ENCODE measurements at places on chromosomes 12 and 14.
A peak's percentile ranks its signal among the peaks of the same experiment; 100 is the strongest.

- DNase-seq = peak; percentile 31
These were observed 341.0 kb upstream of the TMEM132C start for GRCh38 chr12:127925971-127926370.

DNA sequence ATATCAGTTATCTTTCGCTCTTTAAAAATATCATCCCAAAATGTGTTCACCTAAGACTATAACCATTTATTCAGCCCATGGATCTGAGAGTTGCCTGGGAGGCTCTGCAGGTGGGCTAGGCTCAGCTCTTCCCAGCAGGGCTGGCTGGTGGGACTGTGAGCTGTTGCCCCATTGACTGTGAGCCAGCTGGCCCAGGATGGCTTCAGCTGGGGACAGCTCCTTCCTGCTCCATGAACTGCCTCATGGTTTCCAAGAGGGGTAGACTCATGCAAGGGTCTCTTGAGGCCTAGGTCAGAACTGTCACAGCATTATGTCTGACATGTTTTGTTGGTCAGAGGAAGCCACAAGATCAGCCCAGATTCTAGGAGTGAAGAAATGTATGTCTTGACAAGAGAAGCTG lies 114.1 kb upstream of the E2F7 start:
- no peak for DNase-seq

GRCh38 chr12:11648514-11649412 lies 711 bp upstream of the ETV6 start:
- DNase-seq = peak; percentile 66

DNA sequence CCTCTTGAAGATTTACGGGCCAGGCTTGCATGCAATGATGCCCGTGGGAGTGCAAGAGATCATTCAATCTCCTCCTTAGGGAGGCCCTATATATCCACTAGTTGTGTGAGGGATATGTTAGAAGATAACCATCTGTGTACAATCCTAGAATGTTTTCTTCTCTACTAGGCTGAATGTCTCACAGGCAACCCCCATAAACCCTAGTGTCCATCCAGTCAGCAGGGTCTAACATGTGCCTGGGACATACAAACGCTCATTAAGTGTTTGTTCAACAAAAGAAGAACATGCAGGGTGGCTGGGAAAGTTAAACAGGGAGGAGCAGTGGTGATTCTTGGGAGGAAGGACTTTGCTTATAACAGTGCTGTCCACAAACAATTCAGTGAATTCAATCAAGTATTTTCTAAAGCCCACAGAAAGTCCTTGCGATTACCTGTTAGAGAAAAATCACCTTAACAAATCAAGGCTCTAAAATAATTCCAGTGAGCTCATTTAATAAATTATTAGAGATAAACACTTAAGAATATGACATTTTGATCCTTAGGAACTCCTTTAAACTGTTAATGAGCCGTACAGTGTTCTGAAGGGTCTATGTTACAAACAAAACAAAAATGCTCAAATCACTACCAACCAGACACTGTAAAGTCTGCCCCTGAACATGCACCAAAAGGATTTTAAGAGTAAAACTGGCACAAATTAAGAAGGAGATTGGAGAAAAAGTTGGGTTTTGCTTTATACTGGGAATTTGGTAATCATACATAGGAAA lies 96.6 kb upstream of the FERMT2 start:
- peak; percentile 44 for DNase-seq

- DNase-seq = no peak
These were observed 4.6 kb upstream of the MFAP5 start for GRCh38 chr12:8667270-8667669.

DNA sequence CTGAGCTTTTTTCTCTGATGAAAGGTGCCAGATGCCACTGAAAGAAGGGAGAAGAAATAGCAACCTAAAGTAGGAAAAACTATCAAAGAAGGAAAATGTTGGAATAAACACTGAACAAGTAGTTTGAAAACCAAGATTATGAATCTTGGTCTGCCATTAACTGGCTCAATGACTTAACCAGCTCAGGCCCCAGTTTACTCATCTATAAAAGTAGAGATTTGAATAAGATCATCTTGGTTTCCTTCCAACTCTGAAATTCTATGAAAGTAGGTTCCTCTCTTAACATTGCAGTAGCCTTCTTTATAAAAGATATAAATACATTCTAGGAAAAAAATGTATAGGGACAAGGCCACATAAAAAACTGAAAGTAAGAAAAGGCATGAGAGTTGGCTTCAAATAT lies 16.1 kb upstream of the CCND2 start:
- DNase-seq = no peak

GRCh38 chr14:101129521-101130167 lies 226.1 kb upstream of the RTL1 start:
- no peak for DNase-seq

DNA sequence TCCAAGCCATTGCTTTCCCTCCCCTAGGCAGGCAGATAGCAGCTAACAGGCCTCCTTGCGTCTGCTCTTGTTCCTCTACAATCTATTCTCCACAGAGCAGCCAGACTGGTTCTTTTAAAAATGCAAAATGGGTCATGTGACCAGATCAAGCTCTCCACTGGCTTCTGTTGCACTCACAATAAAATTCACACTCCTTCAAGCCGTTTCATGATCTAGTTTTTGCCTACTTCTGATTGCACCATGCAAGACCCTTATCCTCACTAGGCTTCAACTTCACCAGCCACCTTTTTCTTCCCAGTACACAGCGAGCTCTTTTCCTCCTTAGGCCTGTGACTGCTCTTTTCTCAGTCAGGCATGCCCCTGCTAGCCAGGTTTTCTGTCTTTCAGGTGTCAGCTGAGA lies 6.1 kb upstream of the KRAS start:
- DNase-seq = no peak

DNA sequence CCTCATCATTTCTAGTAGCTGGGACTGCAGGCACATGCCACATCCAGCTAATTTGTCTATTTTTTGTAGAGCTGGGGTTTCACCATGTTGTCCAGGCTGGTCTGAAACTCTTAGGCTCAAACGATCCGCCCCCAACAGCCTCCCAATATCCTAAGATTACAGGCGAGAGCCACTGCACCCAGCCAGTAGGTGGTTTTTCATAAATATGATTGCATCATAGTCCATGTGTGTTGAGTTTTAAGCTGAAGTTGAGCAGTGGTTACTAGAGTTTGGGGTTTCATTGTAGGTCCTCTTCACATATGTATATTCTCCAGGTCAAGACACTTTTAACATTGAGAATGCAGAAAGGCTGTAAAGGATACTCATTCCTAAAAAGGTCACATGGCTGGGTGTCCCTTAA lies 13.1 kb upstream of the TNS2 start:
- DNase-seq = no peak

GRCh38 chr12:103705927-103706326 lies 118.9 kb downstream of the STAB2 start:
- DNase-seq = peak; percentile 6

DNA sequence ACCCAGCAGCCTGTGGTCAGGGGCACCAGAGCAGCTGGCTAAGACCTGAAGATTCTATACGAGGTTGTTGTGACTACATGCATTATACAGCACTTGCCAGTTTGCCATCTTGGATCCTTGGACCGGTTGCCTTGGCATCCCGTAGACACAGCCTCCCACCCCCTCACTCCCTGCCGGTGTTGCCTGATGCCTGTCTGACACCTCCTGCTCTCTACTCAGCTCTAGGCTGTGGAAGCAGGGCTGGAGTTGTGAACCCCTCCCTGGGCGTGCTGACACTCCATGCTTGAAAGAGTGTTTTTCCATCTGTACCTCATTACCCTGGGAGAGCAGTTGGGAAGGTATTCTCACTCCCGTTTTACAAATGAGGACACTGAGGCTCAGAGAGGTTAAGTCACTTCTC lies 2.5 kb downstream of the CHGA start:
- DNase-seq = no peak

GRCh38 chr12:117403586-117404139 lies 42.2 kb upstream of the NOS1 start:
- DNase-seq = no peak

DNA sequence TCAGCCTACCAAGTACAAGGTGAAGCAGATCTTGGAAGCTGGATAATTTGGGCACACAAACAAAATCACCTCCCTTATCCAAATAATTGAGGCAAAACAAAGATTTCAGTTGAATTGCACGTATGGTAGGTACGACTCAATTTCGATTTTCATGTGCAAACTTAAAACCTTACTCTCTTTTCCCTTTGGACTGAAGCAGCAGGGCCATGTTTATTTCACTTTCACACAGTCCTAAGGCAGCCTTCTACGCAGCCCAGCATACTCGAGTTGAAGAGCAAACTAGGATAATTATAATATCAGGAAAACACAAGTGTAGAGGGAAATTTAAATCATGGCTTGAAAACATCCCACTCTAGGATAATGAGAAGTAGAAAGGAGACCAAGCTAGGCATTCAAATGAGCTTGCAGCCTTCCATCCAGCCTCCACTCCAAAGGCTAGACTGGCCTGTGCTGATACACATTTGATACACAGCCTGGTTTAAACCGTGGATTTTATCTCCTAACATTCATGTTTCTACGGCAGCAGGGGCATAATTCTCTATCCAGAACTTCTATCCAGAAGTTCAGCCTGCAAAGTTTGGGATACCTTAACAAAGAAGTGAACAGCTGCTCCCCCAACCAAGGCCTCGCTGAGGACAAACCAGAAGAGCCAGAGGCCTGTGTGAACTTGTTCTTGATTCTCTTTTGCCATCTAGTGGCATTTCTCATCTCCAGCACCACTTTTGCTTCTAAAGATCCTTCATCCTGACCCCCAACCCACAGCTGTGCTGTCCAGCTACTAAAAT lies 2.4 kb upstream of the RNASE7 start:
- DNase-seq = peak; percentile 52

DNA sequence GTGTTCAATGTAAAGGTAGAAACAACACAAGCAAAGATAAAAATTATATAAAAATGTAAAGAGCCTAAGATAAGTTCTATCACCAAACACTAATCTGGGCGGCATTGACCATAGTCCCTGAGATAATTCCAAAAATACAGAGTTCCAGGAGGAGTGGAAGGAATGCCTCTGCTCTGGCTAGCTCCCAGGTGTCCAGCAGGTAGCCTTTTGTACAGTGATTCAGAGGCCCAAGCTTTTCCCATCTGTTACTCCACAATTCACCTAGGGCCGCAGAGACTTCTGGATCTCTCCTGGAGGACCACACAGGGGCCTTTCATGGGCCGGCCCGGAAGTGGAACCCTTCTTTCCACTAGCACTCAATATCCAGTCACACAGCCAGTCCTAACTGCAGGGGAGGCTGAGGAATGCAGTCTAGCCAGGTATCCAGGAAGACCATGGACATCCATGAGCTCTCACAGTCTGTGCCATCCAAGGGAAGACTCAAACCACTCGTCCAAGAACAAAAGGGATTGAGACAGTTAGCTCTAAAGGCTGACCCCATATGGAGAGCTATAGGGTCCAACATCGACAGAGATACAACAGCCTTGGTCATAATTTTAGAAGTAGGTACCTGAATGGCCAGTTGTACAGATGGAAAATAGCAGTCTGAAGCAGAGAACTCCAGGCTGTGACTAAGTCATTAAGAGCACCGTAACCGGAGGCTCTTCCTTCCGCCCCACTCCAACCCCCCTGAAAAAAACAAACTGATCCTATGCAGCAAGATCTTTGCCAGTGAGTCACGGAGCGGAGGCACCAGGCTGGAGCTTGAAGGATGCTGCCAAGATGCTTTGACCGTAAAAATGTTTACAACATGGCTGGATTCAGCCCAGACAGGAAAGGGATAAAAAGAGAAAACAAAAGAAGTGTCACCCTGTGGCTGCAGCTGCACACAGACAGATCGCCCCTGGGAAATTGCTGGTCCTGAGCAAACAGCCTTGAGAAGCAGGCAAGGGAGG lies 204.8 kb downstream of the NUAK1 start:
- peak; percentile 77 for DNase-seq

GRCh38 chr12:132189378-132190011 lies 45.2 kb downstream of the NOC4L start:
- DNase-seq = peak; percentile 93

DNA sequence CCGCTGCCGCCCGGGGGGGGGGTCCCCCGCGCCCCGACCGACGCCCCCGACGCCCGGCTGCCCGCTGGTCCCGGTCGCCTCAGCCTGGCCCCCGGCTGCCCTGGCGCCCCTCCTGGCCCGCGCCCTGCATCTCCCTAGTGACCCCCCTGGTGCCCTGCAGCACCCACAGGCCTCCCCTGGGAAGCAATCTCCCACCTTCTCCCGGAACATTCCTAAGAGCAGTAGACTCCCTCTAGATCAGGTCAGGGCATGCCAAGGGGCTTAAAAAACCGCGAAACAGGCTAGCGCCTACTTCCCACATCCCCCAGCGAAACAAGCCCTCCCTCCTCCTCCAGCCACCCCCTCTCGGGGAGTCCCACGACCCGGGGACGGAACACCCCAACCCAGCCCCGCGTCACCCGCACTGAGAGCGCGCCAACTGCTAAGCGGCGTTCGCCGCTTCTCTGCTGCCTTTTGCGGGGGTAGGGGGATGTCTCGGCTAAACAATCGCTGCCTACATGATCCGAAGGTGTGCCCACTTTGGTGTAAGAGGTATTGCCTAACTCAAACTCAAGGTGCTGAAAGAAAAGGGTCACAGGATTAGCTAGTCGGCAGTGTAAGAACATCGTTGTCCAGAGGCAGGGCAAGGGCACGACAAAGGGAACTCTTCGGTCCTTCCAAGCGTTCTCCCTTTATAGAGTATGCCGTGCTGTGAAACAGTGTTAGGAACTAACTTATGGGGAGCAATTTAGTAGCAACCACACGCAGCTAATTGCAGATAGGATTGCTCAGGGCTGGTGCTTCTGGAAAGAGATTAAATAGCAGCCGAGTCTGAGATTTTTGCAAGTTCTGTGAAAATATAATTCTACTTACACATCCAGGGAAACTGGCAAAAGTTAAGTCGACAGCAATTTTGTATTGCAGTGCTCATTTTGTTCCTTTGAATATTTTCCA lies 619 bp upstream of the NTN4 start:
- DNase-seq = peak; percentile 51

GRCh38 chr12:105337391-105337790 lies 6.9 kb downstream of the C12orf75 start:
- DNase-seq = no peak
